ENCODE measurements at places on chromosomes 13 and 19. TPM values are rescaled to one million over a fixed set of nuclear protein-coding genes. Genes with fewer than 3 reads are reported as not detected.
A peak's percentile ranks its signal among the peaks of the same experiment; 100 is the strongest.

The ZNF225 gene
- 1.3 TPM for total RNA-seq

The MTIF3 gene
- total RNA-seq, result 153 TPM

The MKNK2 gene
- total RNA-seq, result 172 TPM

The CBLC gene
- total RNA-seq, result not detected

The METTL21C gene
- total RNA-seq, result not detected

The REEP6 gene
- 1.9 TPM for total RNA-seq

The STARD13 gene
- total RNA-seq, result 39.2 TPM

The ZNF85 gene
- 3.8 TPM for total RNA-seq

The GPC6 gene
- 6.2 TPM for total RNA-seq

The FGF9 gene
- total RNA-seq, result 3.3 TPM

GRCh38 chr13:66528180-66528579 lies 702.0 kb downstream of the PCDH9 start:
- H3K4me3 ChIP-seq, result no peak overlapping the region
- no peak for DNase-seq
- H3K36me3 ChIP-seq, result no peaks in the 10 kb centered on the region
- no peaks in the 10 kb centered on the region for H3K4me1 ChIP-seq
- no peak overlapping the region for H3K27ac ChIP-seq
- no peaks in the 10 kb centered on the region for H3K27me3 ChIP-seq

DNA sequence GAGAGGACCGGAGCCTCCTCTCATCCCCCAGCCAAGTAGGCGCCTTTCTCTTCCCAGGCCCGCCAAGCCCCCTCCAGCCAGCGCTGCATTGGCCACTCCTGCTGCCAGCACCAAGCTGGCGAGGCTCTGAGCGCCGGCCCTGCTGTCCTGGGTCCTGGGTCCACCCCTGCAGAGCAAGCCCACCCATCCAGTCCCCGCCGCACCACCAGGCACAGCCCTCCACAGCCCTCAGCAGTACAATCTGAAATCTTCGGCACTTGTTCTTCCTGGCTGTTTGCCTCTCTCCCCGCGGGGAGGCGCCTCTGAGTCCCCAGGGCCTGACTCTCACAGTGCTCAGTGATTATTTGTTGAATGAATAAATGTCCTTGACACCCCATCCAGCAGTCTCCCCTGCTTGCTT lies 236.4 kb upstream of the SGCG start:
- no peaks in the 10 kb centered on the region for H3K4me1 ChIP-seq
- no peaks in the 10 kb centered on the region for H3K27me3 ChIP-seq
- no peak overlapping the region for H3K4me3 ChIP-seq
- no peak for DNase-seq
- H3K36me3 ChIP-seq, result no peaks in the 10 kb centered on the region

- DNase-seq, result no peak
- H3K36me3 ChIP-seq, result no peaks in the 10 kb centered on the region
- no peak overlapping the region for H3K4me3 ChIP-seq
Measured at GRCh38 chr13:75225288-75226032, 256.5 kb downstream of the TBC1D4 start.

DNA sequence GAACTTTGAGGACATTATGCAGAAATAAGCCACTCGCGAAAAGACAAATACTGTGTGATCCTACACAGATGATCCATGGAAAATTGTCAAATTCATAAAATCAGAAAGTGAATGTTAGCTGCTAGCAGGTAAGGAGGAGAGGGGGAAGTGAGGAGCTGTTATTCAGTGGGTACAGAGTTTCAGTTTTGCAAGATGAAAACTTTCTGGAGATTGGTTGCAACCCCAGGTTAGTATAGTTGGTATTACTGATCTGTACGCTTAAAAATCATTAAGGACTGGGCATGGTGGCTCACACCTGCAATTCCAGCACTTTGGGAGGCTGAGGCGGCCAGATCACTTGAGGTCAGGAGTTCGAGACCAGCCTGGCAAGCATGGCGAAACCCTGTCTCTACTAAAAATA lies 17.9 kb downstream of the ZNF101 start:
- H3K27ac ChIP-seq, result no peak overlapping the region
- H3K4me3 ChIP-seq, result no peak overlapping the region
- no peaks in the 10 kb centered on the region for H3K27me3 ChIP-seq
- no peaks in the 10 kb centered on the region for H3K36me3 ChIP-seq
- DNase-seq, result no peak
- no peaks in the 10 kb centered on the region for H3K4me1 ChIP-seq

- DNase-seq, result no peak
- no peak overlapping the region for H3K27ac ChIP-seq
- H3K4me1 ChIP-seq, result no peaks in the 10 kb centered on the region
- no peak overlapping the region for H3K4me3 ChIP-seq
Measured at GRCh38 chr13:60363288-60363687, 33.7 kb upstream of the TDRD3 start.

- no peak overlapping the region for H3K27ac ChIP-seq
- DNase-seq, result no peak
- no peaks in the 10 kb centered on the region for H3K4me1 ChIP-seq
- H3K36me3 ChIP-seq, result no peaks in the 10 kb centered on the region
- no peaks in the 10 kb centered on the region for H3K27me3 ChIP-seq
Measured at GRCh38 chr19:38073841-38074685, 150.0 kb downstream of the DPF1 start.

GRCh38 chr13:48167866-48168265 lies 65.1 kb upstream of the ITM2B start:
- no peak for DNase-seq
- no peak overlapping the region for H3K4me3 ChIP-seq
- no peaks in the 10 kb centered on the region for H3K27me3 ChIP-seq
- peaks cover 5% of the 10 kb centered on the region for H3K4me1 ChIP-seq
- H3K27ac ChIP-seq, result no peak overlapping the region

DNA sequence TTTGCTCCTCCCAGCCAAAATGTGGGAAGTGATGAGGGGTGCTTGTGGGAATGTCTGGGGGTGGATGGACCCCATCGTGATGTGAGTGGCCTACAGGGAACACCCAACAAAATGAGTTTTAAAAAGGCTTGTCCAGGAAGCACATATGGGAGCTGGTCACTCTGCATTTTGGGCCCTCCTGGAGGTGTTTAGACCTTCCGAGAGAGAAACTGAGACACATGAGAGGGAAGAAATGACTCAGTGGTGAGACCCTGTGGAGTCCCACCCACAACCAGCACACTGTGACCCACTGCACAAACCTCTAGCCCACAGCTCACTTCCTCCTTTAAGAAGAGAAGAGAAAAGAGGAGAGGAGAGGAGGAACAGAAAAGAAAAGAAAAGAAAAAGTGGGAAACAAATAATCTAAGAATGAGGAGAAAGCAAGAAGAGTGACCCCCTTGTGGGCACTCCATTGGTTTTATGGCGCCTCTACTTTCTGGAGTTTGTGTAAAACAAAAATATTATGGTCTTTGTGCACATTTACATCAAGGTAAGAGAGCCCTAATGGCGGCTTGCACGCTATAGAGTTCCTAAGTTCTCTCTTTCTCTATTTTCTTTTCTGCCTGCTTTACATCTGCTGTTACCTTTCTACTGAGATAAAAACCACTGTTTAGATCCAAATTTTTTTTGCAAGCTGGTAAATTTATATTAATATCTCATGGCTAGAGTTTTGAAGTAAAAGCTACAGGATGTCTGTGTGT lies 13.3 kb upstream of the LILRB1 start:
- H3K36me3 ChIP-seq, result no peaks in the 10 kb centered on the region
- H3K4me1 ChIP-seq, result no peaks in the 10 kb centered on the region
- H3K4me3 ChIP-seq, result no peak overlapping the region
- H3K27me3 ChIP-seq, result no peaks in the 10 kb centered on the region
- no peak for DNase-seq
- no peak overlapping the region for H3K27ac ChIP-seq

GRCh38 chr13:82305588-82305987 lies 1576.7 kb downstream of the SLITRK1 start:
- H3K27me3 ChIP-seq, result no peaks in the 10 kb centered on the region
- no peak for DNase-seq
- H3K4me1 ChIP-seq, result no peaks in the 10 kb centered on the region
- no peak overlapping the region for H3K4me3 ChIP-seq
- no peaks in the 10 kb centered on the region for H3K36me3 ChIP-seq
- no peak overlapping the region for H3K27ac ChIP-seq

DNA sequence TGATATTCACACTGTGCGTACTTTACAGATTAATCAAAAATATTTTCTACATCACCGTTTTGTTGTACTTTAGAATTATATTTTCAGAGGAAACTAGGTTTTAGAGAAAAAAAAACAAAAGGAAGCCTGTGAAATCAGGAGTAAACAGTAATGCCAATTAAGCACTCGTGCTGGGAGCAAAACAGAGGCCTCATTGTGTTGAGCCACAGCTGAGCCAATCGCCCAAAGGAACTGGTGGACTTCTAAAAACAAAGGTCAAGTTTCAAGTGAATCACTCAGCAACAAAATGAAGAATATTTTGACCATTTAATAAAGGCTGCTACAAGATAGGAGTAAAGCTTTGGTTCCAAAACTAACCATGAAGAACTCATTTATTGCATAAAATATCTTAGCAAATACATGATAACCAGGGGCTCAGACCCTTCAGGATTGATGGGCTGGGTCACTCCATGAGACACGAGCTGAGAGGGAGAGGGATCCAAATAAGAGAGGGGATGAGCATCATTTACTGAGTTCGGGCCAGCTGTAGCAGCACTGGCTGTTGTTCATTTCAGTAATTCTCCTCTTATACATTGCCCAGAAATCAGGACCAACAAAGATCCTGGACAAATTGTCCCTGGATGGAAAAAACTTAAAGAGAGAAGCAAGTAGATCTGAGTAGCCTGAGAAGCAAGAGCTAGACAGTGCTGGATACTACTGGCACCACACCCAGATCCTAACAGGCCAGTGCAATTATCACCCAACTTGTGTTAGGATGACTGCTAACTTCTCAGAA lies 8.3 kb upstream of the NALCN start:
- H3K27me3 ChIP-seq, result no peaks in the 10 kb centered on the region
- DNase-seq, result no peak
- no peak overlapping the region for H3K4me3 ChIP-seq
- no peaks in the 10 kb centered on the region for H3K36me3 ChIP-seq
- no peak overlapping the region for H3K27ac ChIP-seq

DNA sequence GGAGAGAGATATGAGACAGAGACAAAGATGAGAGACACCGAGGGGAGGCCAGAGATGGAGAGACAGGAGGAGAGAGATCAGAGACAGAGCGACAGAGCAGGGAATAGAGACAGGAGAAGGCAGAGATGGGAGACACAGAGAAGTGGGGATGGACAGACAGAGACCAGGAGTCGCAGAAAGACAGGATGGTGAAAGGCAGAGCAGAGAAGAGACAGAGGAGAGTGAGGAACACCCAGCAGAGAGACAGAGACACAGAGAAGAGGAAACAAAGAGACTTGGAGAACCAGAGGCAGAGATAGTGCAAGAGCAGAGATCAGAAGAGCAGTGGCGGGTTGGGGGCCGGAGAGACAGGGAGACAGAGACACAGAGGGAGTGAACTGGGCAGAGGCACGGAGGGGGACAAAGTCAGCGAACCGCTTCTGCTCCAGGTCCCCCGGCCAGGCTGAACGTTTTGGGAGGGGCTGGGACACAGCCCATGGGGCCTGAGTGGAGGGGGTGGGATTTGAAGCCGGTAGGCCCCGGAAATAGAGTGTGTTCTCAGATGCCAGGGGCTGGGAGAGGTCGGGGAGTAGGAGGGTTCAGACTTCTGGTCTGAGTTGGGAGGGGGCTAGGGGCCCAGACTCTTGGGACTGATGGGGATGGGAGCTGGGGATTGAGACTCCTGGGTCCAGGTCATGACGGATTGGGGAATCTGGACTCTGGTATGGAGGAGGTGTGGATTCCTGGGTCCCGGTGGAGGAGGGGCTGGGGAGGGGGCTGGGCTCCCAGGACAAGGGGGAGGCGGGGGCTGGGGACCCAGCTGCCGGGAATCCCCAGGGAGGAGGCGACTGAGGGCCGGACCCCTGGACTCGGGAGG lies 654 bp downstream of the ZNF579 start:
- DNase-seq, result no peak
- no peaks in the 10 kb centered on the region for H3K27me3 ChIP-seq
- peaks cover 21% of the 10 kb centered on the region for H3K4me1 ChIP-seq

DNA sequence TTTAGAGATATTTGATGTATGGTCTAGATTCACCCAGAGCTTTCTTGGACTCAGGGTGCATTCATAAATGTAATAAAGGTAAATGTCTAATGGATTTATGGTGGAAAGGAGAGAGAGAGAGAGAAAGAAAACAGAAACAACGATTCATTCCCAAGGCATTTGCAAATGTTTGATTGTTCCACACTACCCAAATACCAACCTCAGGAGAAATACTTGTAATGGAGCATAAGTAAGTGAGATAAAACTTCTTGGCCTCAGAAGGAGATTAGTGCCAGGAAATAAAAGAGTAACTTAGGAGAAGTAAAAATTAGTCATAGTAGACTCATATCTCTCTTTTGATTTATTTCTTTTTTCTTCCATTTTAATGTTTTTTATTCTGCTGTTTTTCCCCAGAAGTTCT lies 40.6 kb upstream of the DGKH start:
- H3K27ac ChIP-seq, result no peak overlapping the region
- no peak overlapping the region for H3K4me3 ChIP-seq
- no peak for DNase-seq
- H3K27me3 ChIP-seq, result no peaks in the 10 kb centered on the region
- no peaks in the 10 kb centered on the region for H3K36me3 ChIP-seq

- no peak overlapping the region for H3K27ac ChIP-seq
- H3K4me1 ChIP-seq, result no peaks in the 10 kb centered on the region
- H3K36me3 ChIP-seq, result no peaks in the 10 kb centered on the region
- H3K4me3 ChIP-seq, result no peak overlapping the region
Measured at GRCh38 chr13:36174923-36175322, 39.4 kb downstream of the SOHLH2 start.

DNA sequence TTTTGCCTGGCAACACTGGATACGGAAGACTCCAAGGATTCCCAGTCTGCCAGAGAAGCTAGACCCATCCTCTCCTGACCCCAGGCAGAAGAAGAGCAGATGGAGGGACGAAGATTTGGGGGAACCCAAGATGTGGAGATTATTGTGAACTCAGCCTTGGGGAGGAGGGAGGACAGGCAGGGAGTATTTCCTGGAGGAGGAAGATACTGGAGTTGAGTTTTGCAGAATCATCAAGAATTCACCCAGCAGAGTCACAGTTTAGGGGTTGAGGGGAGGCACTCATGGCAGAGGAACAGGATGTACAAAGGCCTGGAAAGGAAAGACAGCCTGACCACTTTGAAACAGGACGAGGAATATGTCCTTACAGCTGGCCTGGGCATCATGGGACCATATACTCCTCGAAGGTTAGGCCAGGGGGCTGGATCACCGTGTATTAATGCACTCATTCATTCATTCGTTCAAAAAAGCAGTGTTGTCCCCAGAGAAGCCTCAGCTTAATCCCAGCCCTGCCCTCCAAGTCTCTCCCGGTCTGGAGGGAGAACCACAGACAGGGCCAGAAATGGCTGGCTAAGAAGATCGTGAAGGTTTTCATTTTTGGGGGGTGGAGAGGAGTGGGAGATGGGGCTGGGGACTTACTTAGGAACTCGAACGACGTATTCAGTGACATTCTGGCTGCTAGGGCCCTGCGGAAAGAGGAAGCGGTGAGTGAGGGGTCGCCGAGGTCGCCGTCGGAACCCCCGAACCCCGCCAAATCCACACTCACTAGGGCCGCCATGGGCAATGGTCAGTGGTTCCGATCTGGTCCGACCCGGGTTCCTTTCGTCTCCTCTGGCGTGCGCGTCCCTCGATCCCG lies 517 bp downstream of the GTF2F1 start:
- H3K4me1 ChIP-seq, result peaks cover 12% of the 10 kb centered on the region
- no peaks in the 10 kb centered on the region for H3K27me3 ChIP-seq
- H3K36me3 ChIP-seq, result no peaks in the 10 kb centered on the region
- H3K4me3 ChIP-seq, result peak overlapping the region; percentile 94
- peak overlapping the region; percentile 96 for H3K27ac ChIP-seq

- H3K4me1 ChIP-seq, result no peaks in the 10 kb centered on the region
- no peaks in the 10 kb centered on the region for H3K36me3 ChIP-seq
- no peaks in the 10 kb centered on the region for H3K27me3 ChIP-seq
- no peak overlapping the region for H3K4me3 ChIP-seq
- H3K27ac ChIP-seq, result no peak overlapping the region
Measured at GRCh38 chr13:30172593-30173302, 134.6 kb downstream of the KATNAL1 start.
